ENCODE measurements at places on chromosomes 3 and 15.
A peak's percentile ranks its signal among the peaks of the same experiment; 100 is the strongest.

DNA sequence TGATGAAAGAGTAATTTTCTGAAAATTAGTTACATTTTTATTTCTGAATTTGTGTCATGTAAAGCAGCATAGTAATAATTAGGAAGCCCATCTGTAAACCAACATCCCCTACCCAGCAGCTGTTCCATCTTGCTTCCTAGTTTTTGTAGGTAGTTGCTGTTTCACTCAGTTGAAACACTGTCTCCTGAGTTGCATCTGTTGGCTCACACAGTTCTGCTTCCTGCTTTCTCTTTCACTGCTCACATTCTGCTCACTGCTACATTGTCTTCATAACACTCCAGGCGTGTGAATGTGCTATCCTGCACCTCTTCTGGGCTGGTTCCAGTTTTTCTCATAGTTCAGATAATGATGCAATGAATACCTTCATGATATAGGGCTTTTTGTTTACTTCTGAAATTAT lies 123.4 kb downstream of the EPHB1 start:
- no peak for DNase-seq

DNA sequence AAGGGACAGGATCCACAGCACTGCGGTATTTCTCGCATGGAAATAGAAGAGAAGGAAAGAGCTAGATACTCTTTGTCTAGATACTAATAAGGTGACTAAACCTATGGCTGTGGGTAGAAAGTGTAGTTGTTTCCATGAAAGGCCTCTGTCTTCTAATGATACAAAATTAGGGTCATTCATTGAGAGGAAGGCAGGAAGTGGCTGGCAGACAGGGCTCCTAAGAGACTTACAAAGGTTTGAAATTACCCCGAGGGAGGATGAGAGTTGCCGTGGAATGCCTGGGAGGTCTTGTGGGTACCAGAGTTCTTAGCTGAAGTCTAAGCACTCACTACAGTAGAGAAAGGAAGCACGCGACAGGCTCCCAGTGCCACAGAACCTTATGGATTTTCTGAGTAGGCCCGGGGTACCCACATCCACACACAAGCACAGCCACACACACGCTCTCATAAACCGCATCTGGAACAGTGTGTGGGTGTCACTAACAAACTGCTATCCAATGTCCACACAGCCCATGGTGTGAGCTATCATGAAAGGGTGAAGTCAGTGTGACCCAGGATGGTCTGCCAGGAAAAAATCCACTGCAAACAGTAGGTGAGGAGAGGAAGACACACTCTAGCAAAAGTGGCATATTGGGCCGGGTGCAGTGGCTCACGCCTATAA lies 221.4 kb downstream of the FAM43A start:
- no peak for DNase-seq

DNA sequence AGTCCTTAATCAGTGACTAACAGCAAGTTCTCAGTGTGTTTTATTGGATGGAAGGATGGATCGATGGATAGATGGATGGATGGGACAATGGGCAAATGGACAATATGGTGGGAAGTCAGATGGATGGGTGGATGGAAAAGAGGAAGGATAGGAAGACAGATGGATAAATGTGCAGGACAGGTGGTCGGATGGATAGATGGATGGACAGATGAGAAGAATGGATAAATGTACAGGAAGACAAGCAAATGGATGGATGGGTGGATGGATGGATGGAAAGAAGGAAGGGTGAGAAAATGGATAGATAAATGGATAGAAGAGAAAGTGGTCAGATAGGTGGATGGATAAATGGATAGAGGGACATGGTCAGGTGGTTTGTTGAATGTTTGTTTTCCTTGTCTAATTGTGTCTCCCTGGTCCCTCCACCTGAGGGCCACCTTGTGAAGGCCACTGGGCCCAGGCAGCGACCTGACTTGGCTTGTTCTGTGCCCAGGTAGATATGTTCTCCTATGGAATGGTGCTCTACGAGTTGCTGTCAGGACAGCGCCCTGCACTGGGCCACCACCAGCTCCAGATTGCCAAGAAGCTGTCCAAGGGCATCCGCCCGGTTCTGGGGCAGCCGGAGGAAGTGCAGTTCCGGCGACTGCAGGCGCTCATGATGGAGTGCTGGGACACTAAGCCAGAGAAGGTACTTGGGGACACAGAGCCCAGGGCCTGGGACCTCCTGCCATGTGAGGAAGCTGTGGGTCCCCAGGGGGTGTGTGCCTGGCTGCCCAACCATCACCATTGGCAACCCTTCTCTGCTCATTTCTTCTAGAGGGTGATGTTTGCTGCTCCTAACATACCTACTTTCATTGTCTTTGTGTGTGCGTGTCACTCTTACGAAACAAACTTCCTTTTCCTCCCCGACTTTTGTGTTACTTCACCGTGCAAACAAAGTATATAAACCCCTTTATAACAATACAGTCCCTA lies 137.5 kb downstream of the LRRK1 start:
- no peak for DNase-seq

DNA sequence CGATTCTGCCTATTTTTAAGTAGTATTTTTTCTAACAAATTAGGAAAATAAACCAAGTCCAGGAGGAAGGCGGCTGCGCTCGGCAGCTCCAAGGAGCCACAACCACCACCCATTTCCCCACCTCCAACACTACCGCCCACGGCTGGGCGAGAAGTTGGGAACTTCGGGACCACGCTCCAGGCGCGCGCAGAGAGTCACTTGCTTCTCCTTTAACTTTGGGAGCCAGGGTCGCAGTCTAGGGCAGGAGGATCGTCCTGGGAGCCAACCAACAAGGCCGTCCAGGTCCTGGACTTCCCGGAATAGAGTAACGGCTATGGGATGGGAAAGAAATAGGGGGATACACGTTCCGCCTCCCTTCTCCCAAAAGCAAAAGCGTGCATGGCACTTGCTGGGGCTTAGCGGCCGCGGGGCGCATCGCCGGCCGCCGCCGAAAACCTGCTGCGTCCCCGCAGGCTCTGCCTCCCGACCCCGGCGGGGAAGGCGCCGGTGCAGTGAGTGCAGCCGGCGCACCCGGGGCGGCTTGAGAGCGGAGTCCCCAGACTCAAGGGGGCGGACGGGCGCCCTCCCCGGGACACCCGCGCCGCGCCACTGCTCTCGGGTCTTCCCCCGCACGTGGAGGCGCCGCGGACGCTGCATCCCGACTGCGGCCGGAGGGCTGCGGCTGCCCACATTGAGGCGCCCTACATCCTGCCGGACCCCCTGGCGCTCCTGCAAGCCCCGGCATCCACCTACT lies 699 bp downstream of the MEGF11 start:
- no peak for DNase-seq

- DNase-seq, result no peak
Measured at GRCh38 chr15:43370310-43370974, 401 bp downstream of the ZSCAN29 start.

GRCh38 chr3:187750513-187751123 lies 5.3 kb upstream of the BCL6 start:
- no peak for DNase-seq

- no peak for DNase-seq
Measured at GRCh38 chr15:28977377-28978010, 91.7 kb downstream of the APBA2 start.

GRCh38 chr15:25710184-25710583 lies 152.9 kb downstream of the ATP10A start:
- peak; percentile 39 for DNase-seq

DNA sequence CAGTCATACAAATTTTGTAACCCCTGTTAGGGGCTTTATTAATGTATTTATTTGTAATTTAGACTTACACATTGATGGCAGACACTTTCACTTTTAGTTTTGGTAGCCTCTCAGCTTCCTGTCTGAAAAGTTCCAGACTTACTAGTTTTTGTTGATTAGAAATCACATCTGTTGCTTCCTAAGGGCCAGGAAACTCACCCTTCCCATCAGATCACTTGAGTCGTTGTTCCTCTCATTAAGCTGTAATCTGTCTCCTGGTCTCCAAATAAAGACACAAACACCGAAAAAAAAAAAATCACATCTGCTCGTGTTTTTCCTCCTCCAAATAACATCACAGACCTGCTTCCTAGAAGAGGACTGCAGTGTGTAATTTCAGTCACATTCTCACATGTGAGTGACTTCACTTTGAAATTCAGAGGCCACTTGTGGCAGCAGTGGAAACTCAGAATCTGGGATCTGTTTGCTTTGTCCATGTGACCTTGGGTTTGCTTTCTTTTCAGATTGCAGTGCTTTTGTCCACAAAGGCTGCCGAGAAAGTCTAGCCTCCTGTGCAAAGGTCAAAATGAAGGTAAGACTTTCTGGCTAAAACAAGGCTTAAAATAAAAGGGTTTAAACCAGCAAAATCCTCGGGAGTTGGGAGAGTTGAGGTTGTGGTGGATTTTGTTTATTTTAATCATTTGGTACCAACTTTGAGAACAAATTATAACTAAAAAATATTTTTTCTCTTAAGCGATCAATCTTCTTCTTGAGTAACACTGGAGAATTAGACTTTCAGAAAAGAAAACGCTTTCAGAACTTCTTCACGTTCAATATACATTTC lies 87.0 kb downstream of the KLHL25 start:
- DNase-seq, result no peak

DNA sequence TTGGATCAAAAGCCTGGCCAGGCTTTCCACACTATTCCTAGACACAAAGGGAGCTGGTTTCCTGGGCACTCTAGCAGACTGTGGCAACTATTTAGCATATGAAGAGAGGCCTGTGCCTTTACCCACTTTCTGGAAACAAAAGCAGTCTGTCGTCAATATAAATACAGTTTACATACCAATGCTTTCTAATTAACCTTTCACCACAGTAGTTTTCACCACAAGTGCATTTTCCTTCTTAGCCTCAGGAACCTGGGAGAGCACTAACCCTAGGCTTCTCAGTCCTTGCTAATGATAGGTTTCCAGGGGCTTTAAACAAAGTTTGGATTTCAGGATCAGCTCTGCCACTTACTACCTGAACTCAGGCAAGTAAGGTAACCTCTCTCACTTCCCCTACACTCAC lies 499.1 kb downstream of the MAGI1 start:
- DNase-seq, result no peak

GRCh38 chr3:175664911-175665310 lies 805.8 kb downstream of the NAALADL2 start:
- DNase-seq, result no peak

GRCh38 chr3:150319900-150320299 lies 88.2 kb upstream of the TSC22D2 start:
- DNase-seq, result no peak

DNA sequence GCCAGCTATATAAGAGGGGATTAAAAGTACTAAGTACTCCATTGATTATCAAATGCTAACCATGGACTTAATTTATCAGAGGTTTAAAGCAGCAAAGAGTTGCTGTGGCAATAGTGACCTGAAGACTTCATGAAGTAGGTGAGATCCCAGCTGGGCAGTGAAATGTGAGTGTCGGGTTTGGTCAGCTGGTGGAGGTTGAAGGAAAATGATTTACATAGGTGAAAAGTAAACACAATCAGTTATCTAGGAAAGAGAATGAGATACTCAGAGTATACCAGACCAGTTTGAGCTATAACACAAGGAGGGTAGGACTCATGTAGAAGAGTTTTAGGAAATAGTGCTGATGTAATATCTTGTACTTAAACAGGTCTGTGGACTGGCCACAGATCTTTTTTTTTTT lies 16.5 kb upstream of the FBXO22 start:
- DNase-seq, result no peak

GRCh38 chr3:83002869-83003445 lies 1241.5 kb upstream of the GBE1 start:
- DNase-seq, result no peak

DNA sequence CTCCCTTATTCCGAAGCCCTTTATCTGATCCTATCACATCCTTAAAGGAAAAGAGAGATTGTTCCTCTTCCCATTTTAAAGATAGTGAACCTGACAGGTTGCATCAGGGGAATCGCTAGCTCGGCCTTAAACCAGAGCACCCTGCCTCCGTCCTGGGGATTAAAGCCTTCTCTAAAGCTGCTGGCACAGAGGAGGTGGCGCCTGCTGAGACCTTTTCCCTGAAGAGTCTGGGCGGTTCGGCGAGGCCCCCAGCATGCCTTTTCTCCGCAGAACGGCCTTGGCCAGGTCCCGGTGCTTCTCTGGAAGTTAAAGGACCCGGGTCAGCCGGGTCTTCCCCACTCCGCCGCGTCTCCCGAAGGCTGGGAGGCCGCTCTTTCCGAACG lies 593 bp downstream of the FAM219B start:
- DNase-seq, result no peak

GRCh38 chr3:43995547-43996378 lies 245.9 kb upstream of the TOPAZ1 start:
- DNase-seq, result no peak

GRCh38 chr3:124248471-124249028 lies 256.6 kb upstream of the ROPN1 start:
- no peak for DNase-seq

DNA sequence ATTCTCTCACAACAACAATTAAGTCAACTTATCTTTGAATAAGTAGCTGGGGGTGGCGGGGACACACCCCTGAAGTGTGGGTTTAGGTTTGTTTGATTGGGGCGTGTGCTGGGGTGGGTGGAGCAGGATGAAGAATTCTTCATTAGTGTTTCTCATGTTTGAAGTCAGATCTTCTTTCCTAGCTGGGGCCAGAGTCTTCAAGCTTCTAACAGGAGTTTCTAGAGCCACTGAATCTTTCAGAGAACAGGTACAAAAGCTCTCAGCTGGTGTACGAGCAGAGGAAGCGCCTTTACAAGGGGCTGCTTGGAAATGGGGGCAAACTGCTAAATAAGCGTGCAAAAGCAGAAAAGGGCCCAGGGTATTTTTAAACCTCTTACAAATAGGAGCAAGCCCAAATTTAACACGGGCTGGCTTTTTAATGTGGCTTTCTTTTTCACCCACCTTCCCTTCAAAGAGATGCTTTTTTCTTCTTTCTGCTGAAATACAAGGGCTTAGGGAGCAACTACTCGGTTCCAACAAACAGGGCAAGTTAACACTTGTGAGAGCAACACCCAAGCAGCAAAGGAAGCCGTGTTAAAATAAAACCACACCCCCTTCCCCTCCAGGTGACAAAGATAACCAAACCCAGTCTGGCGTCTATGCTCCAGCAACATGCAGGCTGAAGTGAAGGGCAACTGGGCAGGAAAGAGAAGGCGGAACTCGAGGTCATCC lies 86.9 kb upstream of the RASGRP1 start:
- no peak for DNase-seq

GRCh38 chr15:93042691-93043378 lies 46.2 kb downstream of the RGMA start:
- DNase-seq, result no peak

DNA sequence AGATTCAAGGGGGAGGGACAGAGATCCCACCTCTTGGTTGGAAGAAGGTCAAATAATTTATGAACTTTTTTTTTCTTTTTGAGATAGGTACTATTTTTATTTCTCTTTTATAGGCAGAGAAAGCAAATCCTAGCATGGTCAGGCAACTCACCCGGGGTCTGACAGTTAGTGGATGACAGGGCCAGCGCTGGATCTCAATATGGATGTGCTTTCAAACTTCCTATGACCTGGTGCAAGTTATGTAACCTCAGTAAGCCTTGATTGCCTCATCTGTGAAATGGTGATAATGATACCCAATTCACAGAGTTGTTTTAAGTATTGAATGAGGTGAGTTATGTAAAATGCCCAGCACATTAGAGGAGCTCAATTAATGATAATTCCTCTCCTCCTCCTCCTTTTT lies 86.8 kb upstream of the MEF2A start:
- DNase-seq, result no peak

GRCh38 chr15:74257105-74257504 lies 21.0 kb downstream of the CCDC33 start:
- no peak for DNase-seq

GRCh38 chr3:177538048-177538749 lies 340.9 kb upstream of the TBL1XR1 start:
- DNase-seq, result no peak
